ENCODE measurements at places on chromosomes 12 and 14.

DNA sequence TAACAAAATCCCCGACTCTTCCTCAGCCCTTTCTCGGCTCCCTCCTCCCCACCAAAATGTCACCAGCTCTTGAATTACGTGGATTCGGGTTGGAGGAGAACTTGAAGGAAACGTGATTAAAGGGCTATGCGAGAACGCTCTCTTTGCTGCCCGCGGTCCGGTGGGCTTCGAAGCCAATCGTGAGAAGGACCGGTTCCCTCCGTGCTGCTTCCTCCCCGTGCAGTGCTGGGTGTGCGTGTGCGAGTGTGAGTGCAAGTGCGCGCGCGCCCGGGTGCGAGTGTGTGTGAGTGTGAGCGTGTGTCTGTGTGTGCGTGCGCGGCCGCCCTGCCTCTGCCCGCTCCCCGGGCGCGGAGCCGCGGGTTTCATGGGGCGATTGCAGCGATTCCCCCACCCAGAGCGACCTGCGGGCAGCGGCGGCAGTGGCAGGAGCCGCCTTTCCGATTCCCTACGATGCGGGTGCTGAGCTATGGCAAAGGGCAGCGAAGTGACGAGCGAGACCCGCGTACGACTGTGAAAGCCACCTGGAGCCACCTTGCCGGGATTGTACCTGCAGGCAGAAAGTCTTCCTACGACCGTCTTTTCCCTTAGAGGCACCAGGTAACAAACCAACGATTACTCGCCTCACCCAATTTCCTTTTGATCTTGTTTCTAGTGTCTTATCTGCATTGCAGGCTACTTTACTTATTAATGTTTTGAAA, 1.4 kb downstream of the LRFN5 start:
- no peak for DNase-seq

DNA sequence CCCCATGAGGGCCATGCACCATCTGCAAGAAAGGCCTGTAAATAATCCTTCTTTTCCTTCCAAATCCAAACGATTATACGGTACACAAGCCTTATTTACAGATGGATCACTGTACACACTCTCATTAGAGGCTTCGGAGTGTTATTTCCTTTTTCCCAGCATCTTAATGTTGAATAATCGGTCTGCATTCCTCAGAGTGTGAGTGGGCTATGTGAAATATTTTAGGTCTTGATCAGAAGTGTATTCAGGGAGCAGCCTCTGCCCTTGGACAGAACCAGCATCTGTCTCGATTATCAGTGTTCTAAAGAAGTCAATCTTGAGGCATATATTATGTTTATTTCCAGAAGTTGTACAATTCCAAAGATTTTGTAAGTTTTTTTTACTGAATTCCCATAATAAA, 340.6 kb downstream of the SEC23A start:
- peak; percentile 18 for DNase-seq

DNA sequence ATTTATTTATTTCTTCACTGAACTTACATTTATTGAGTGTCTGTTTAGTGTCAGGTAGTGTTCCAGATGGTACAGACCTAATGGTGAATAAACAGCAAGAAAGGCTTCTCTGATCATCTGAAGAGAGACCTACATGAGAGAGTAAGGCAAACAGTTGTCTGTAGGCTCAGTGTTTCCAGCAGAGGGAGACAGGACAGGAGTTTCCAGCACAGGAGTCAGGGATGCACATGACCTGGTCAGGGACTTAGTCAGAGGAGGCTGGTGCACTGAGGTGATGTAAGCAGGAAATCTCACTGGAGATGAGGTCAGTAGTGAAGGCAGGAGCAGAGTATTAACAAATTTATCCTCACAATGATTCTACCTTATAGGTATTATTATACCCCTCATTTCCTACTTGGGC, 233.2 kb downstream of the MDGA2 start:
- DNase-seq: no peak

- DNase-seq: no peak
Measured at GRCh38 chr12:63845726-63846125, 1.2 kb downstream of the SRGAP1 start.

- DNase-seq: no peak
Measured at GRCh38 chr14:71245659-71246361, 338.6 kb downstream of the PCNX1 start.

DNA sequence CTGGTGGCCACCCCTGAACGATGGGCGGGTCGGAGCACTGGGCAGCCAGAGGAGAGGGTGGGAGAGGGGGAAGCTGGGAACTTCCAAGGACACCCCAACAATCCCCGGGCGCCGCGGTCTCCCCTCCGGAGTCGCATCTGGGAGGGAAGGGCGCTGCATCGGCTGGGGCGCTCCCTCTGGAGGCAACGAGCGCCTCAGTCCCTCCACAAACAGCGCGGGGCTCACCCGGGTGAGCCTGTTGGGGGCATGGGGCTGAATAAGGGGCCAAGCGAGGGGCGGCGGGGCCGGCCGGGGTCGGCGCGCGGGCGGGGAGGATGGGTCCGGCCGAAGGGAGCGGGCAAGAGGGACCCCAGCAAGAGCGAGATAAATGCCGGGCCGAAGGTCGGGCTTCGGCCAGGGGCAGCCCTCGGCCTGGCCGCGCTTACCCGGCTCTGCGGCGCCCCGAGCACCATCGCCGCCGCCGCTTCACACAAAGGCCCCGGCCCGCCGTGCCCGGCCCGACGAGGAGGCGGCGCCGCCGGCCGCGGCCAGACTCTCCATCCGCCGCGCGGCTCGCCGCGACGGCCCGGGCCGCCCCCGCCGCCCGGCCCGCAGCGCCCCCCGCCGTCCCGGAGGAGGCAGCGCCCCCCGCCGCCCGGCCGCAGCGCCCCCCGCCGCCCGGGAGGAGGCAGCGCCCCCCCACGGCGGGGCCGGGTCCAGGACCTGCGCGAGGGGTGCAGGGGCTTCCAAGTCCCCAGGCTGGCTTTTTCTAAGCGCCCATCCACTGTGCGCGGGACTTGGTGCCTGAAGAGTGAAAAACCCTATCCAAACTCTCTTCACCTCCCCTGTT, at the start of gene ZBTB39:
TSS of gene ZBTB39 (minus strand) at position 567 of the 829 bp plus-strand sequence. CDS start 1,629 bp downstream, outside the sequence.
- DNase-seq: no peak
